Mesenteric fat pad (tissue), 1 donor: ENCODE measurements at places on chromosomes 1 and 21.

GRCh38 chr1:99544328-99544727 lies 101.6 kb upstream of the PALMD start:
- DNase-seq: no peak

DNA sequence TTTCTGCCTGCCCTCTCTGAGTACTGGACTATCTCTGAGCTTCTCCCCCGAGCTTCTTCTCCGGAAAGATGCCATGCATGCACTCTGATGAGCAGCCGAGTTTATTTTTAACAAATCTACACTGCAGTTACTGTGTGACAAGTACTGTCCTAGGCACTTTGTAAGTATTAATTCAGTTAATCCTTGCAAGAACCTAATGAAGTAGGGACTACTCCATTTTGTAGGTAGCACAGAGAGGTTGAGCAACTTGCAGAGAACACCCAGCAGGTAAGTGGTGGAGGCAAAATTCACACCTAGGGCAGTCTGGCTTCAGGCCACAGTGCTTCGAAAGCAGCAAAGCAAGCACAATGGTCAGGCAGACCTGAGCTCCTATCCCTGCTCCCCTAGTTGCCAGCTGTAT lies 3.8 kb upstream of the TAL1 start:
- DNase-seq: no peak

DNA sequence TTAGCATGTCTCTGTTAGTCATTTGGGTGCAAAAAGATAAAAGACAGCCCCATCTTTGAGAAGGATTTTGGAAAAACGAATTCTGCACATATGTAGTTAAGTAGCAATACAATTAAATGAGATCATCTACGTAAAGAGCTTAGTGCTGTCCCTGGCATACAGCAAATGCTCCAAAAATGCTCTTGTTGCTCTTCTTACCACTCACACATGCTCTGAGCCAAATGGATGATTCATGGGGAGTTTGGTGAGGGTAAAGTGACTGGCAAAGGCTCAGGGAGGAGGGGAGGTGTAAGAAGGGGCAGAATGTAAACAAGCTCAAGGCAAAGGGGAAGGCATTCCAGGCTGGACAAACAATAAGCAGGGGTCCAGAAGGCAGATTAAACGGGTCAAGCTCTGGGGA lies 191.9 kb downstream of the AK5 start:
- no peak for DNase-seq

GRCh38 chr1:211985556-211986264 lies 49.6 kb downstream of the INTS7 start:
- DNase-seq: no peak

GRCh38 chr1:92817986-92818764 lies 13.7 kb upstream of the RPL5 start:
- DNase-seq: no peak
